ENCODE measurements at places on chromosomes 12 and 14. TPM values are rescaled to one million over a fixed set of nuclear protein-coding genes. Genes with fewer than 3 reads are reported as not detected.

- no peak for DNase-seq
Measured at GRCh38 chr12:49364989-49365388, 2.3 kb upstream of the SPATS2 start.

GRCh38 chr14:31819281-31819680, 257.8 kb upstream of the ARHGAP5 start:
- DNase-seq: no peak

DNA sequence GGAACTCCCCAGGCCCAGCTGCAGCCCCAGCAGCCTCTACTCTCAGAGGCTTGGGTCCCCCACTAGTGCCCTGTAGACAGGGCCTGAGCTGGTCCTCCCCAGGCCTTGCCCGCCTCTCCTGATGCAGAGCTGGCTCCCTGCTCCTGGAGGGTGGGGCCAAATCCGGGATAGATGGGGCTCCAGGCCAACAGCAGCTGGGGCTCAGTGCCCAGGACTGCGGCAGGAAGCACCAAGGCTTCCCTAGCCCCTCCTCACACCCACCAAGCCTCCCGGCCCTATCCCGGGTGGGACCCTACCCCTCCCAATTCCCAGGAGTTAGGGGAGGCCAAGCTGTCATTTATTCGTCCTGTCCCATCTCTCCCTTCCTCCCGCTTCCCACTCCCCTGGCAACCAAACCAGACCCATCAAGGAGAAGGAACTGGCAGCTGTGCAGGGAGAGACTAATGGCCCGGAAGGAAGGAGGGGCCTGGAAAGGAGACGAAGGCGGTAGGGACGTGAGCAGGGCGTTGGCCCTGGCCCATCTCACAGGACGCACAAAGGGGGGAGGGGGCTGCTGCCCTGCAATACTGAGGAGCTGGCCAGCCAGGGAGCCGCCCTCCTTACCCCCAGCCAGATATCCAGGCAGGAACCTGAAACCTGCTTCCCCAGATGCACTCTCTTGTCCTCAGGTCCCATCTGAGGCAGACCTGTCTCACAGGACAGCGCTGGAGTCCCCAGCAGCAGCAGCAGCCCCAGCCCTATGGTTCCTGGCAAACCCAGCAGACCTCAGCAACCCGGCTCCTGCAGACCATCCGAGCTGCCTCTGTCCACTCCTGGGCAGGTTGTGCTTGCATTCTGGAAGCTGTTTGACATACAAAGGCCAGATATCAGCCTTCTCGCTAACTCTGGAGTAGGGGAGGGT, 1.6 kb upstream of the PRPH start:
- no peak for DNase-seq

- peak; percentile 75 for DNase-seq
Measured at GRCh38 chr14:24368562-24369252, 723 bp downstream of the NFATC4 start.

Gene IAPP
- not detected for total RNA-seq

DNA sequence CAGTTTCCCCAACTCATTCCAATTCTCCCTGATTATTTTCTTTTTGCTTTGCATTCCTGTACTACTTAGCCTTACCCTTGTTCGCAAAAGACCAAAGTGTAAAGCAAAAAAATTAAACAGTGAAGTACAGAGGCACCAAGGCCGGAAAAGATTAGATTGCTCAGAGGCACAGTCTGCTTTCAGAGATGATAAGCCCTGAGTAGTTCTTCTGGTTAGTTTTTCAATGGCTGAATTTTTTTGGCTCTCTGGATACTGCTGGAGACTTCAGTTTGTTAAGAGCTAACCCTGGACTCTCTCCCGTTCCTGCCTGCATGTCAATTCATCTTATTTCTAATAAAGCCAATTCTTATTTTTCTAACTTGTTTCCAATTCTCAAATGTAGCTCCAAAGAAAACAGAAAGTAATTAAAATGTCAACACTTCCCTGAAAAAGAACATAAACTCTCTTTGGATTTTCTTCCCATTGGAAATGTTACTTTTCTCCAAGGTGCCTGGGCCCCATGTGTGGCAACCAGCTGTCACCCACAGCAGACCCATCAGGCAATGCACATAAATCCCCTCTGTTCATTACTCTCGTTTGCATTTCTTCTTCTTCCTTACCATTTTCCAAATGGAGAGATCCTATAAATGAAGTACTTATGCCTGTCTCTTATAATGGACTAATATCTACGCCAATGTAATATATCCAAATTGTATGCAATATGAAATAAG, 142.8 kb downstream of the BTG1 start:
- no peak for DNase-seq

Data from Right ventricle myocardium inferior (tissue), 1 donor.